ENCODE measurements at places on chromosomes 3 and 15. TPM values are rescaled to one million over a fixed set of nuclear protein-coding genes. Genes with fewer than 3 reads are reported as not detected.

- no peaks in the 10 kb centered on the region for H3K4me1 ChIP-seq
- H3K27ac ChIP-seq: no peak overlapping the region
- no peaks in the 10 kb centered on the region for H3K36me3 ChIP-seq
- H3K27me3 ChIP-seq: no peaks in the 10 kb centered on the region
- DNase-seq: no peak
- no peak overlapping the region for H3K4me3 ChIP-seq
Measured at GRCh38 chr15:79051029-79051428, 39.6 kb downstream of the RASGRF1 start.

DNA sequence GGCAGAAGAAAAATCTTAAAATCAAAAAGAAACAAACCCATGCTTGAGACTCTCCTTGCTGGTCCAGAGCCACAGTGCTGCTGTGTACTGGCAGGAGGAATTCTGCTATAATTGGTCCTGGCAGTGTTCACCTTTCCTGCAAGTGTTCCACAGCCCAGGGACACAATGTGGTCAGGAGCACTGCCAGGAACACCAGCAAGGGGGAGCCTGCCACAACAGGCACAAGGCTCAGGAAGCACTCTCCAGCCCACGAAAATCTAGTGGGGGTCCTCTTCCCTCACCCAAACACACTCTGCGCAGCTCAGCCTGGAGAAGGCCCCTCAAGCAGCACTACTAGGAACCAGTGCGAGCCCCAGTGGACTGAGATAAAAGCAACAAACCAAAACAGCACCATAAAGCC, 92.9 kb downstream of the UBE3A start:
- no peak for DNase-seq
- H3K27ac ChIP-seq: no peak overlapping the region
- H3K27me3 ChIP-seq: no peaks in the 10 kb centered on the region
- H3K4me1 ChIP-seq: no peaks in the 10 kb centered on the region
- no peak overlapping the region for H3K4me3 ChIP-seq

- H3K27ac ChIP-seq: no peak overlapping the region
- no peak for DNase-seq
- no peak overlapping the region for H3K4me3 ChIP-seq
Measured at GRCh38 chr3:128188956-128189355, 35.7 kb downstream of the EEFSEC start.

LMLN gene
- total RNA-seq: 4.4 TPM

DNA sequence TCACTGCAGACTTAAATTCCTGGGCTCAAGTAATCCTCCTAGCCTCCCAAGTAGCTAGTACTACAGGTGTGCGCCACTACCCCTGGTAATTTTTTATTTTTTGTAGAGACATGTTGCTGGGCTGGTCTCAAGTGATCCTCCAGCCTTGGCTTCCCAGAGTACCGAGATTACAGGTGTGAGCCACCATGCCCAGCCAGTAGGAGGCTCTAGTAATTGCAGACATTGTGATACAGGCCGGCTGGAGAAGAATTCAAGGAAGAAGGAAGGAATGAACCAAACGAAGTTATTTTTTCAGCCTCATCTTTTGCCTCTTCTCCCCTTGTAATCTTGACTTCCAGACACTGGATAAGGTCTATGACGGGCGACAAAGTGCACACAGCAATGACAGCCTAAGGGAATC, 3.2 kb upstream of the PPP4R2 start:
- H3K4me1 ChIP-seq: peaks cover 9% of the 10 kb centered on the region
- H3K4me3 ChIP-seq: no peak overlapping the region
- no peak overlapping the region for H3K27ac ChIP-seq
- no peaks in the 10 kb centered on the region for H3K27me3 ChIP-seq
- no peaks in the 10 kb centered on the region for H3K36me3 ChIP-seq

- H3K4me1 ChIP-seq: peaks cover 17% of the 10 kb centered on the region
Measured at GRCh38 chr3:149415484-149415883, 38.0 kb upstream of the TM4SF1 start.

SI gene
- not detected for total RNA-seq

GRCh38 chr15:51051776-51052175, 42.9 kb downstream of the TNFAIP8L3 start:
- H3K4me3 ChIP-seq: no peak overlapping the region
- peaks cover 13% of the 10 kb centered on the region for H3K4me1 ChIP-seq
- no peak overlapping the region for H3K27ac ChIP-seq
- no peaks in the 10 kb centered on the region for H3K27me3 ChIP-seq
- no peaks in the 10 kb centered on the region for H3K36me3 ChIP-seq
- DNase-seq: peak; percentile 27

DNA sequence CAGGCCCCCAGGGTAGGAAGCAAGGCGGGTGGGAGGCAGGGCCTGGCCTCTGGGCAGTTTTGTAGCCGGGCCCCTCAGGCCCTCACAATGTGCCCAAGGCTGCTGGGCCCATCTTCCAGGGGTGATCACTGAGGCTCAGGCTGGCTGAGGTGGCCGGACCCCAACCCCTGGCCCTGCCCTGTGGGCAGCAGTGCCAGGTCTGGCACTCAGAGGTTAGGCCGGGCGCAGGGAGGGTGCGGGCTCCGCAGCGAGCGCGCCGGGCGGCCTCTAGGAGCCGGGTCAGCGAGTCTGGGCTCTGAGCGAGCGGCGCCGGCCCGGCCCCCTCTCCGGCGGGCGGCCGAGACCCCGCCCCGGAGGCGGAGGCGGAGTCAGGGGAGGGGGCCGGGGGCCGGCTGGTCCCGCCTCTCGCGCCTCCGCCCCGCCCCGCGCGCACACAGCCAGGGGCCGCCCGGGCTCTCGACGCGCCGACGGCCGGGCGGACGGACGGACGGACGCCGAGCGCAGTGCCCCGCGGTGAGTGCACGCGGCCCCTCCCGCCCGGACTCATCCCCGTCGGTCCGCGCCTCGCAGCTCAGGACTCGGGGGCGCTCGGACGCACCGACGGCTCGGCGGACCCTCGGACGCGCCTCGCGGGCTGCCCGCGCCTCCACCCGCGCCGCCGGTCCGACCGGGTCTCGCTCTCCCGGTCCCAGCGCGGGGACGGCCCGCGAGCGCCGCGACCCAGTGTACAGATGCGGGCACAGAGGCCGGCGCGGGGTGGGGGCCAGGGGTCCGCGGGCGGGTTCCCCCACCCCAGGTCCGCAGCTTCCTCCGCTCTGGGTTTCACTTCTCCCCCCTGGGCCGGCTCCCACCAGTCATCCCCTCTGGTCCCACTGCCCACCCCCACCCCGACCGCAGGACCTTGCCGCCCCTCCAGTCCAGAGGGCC, at the start of gene FBLN2:
Gene FBLN2, plus strand, starts transcription at position 430 of the 927 bp plus-strand sequence. CDS start 21,231 bp downstream, outside the sequence.
- H3K36me3 ChIP-seq: no peaks in the 10 kb centered on the region
- peak; percentile 47 for DNase-seq
- peaks cover 5% of the 10 kb centered on the region for H3K4me1 ChIP-seq

GRCh38 chr3:50423543-50423942, 64.2 kb upstream of the TMEM115 start:
- no peaks in the 10 kb centered on the region for H3K36me3 ChIP-seq
- H3K27me3 ChIP-seq: no peaks in the 10 kb centered on the region
- peak; percentile 51 for DNase-seq
- H3K27ac ChIP-seq: no peak overlapping the region

DNA sequence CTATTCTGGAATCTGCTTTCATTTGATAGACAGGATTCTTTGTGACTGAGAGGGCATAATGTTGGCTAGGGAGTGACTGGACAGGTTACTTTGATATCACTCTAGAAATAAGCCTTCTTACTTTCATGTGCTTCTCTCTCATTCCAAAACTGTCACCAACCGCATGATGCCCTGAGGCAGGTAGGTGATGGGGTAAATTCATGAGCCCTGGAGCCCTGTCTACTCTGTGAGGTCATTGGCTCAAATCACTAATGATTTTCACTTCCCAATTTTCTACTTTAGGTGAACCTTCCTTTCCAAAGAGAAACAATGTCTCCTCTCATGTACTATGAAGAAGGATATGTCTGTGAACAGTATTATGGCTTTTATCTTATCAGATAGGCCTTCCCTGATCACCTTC, 596.7 kb downstream of the TUSC7 start:
- no peaks in the 10 kb centered on the region for H3K27me3 ChIP-seq
- H3K27ac ChIP-seq: no peak overlapping the region
- no peak overlapping the region for H3K4me3 ChIP-seq
- DNase-seq: no peak

DNA sequence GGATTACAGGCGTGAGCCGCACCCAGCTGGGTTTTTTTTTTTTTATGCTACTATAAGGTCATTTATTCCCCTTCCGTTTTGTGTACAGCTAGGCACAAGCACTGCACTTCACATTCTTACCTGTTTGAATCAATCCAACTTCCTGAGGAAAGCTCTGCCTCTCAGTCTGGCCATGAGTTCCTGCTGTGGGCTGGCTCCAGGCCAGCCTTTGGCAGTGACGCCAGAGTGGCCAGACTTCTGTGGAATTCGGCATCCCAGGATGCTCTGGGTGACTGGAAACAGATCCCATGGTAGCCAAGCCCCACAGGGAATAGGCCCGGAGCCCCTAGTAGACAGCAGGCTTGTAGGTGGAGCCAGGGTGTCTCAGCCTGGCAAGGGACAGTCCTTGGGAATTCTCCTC, 21.5 kb upstream of the TIMP4 start:
- no peak overlapping the region for H3K4me3 ChIP-seq
- H3K36me3 ChIP-seq: no peaks in the 10 kb centered on the region
- no peaks in the 10 kb centered on the region for H3K27me3 ChIP-seq
- H3K27ac ChIP-seq: no peak overlapping the region
- peak; percentile 54 for DNase-seq
- no peaks in the 10 kb centered on the region for H3K4me1 ChIP-seq

- H3K4me3 ChIP-seq: no peak overlapping the region
- H3K36me3 ChIP-seq: no peaks in the 10 kb centered on the region
Measured at GRCh38 chr15:94070356-94071295, 160.7 kb upstream of the MCTP2 start.

DNA sequence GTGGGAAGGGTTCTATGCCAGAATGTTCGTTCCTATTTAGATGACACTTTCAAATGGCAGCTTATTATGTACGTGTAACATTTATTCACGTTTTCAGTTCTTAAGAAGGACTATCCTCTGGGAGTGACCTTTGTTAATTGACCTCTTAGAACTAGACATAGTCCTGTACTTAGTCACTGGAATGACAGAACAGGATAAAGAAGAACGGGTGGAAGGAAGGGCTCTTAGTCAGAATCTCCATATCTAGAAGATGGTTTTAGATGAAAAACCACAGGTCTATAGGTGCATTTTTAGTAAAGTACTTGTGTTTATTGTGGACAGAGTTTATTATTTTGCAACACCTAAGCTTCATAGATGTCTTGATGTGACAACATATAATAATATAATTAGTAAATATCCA, 6.5 kb downstream of the METTL6 start:
- H3K4me3 ChIP-seq: no peak overlapping the region
- H3K27me3 ChIP-seq: no peaks in the 10 kb centered on the region
- no peaks in the 10 kb centered on the region for H3K36me3 ChIP-seq
- H3K4me1 ChIP-seq: peaks cover 4% of the 10 kb centered on the region

DNA sequence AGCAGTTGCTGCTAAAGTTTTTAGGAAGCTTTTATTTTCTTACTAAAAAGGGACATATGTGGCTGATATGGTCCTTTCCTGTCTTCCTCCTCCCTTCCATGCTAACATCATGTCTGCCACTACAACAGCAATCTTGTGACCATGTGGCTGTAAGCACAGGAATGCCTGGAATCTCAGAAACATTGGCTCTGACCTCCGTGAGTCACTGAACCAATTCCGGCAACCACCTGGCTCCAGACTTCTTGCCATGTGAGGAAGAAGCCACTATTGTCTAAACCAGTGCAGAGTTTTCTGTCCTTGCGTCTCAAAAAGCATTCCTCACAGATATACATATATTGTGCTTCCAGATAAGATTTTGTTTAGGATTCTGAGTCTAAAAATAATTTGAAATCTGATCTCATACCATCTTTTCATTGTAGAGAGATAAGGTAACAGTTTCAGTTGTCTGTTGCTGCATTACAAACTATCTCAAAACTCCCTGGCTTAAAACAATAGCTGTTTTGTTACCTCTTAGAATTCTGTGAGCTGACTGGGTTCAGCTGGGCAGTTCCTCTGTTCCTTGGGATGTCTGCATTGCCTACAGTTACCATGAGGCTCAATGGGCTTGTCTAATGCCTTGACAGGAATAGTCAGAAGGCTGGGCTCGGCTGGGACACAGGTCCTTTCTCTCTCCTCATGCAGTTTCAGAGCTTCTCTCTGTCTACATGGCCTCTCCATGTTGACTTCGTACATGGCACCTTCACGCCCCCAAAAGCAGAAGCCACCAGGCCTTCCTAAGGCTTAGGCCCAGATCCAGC, 77.3 kb upstream of the MAGI1 start:
- no peaks in the 10 kb centered on the region for H3K27me3 ChIP-seq
- peaks cover 10% of the 10 kb centered on the region for H3K4me1 ChIP-seq
- H3K27ac ChIP-seq: peak overlapping the region; percentile 79
- no peaks in the 10 kb centered on the region for H3K36me3 ChIP-seq
- peak; percentile 64 for DNase-seq
- H3K4me3 ChIP-seq: no peak overlapping the region

GRM7 gene
- 0.33 TPM for total RNA-seq

DNA sequence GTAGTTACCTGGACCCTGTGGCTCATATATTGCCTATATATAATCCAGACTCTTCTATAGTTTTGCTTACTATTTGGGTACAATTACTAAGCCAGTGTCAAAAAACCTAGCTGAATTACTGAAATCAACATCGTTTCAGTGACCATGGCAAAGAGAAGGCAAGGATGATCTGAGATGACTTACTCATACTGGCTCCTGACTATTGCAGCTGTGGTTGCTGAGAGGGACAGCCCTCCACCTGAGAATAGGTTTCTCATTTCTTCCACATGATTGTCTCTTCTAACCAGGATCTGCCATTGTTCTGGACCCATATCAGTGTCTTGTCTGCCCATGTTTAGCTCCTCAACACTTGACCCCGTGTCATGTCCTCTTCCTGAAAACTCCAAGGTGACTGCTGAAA, 30.2 kb downstream of the CASR start:
- H3K36me3 ChIP-seq: no peaks in the 10 kb centered on the region
- H3K4me1 ChIP-seq: peaks cover 29% of the 10 kb centered on the region
- no peak for DNase-seq
- H3K27me3 ChIP-seq: no peaks in the 10 kb centered on the region

DNA sequence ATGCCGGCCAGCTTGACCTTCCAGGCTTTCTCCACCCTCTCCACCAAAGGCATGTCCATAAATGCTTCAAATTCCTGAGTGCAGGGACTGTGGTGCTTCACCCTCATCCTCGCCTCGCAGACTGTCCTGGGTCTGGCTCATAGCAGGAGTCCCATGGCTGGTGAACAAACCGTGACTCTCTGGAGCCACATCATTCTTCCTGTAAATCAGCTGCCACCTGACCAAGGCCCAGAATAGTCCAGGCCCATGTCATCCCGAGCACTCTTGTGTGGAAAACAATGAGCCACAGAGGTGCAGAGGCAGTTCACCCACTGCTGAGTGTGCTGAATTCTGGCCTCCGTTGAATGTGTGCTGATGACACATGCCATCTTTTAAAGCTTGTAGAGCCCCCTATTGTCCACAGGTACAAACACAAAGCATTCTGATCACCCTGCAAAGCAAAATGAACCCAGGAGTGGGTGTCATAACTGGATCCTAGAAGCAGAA, 68.6 kb downstream of the ABHD5 start:
- no peak overlapping the region for H3K4me3 ChIP-seq
- no peaks in the 10 kb centered on the region for H3K27me3 ChIP-seq
- H3K27ac ChIP-seq: no peak overlapping the region
- no peaks in the 10 kb centered on the region for H3K36me3 ChIP-seq
- no peaks in the 10 kb centered on the region for H3K4me1 ChIP-seq

ONECUT1 gene
- 68.0 TPM for total RNA-seq

All from body of pancreas (tissue), 4 donors.